WERI-Rb-1 (cell line): ENCODE measurements at places on chromosomes 4 and X.

- no peak for DNase-seq
Observed at GRCh38 chrX:108001218-108001814, 19.1 kb upstream of the TEX13B start.

GRCh38 chr4:39451423-39452023 is 7.2 kb downstream of the RPL9 start:
- no peak for DNase-seq

GRCh38 chr4:2103127-2103842 is 44.2 kb downstream of the NAT8L start:
- no peak for DNase-seq

GRCh38 chrX:2261831-2262667 is 238.7 kb downstream of the DHRSX start:
- no peak for DNase-seq
